ENCODE measurements at places on chromosomes 2 and 18.

- no peak for DNase-seq
These were observed 24.2 kb downstream of the PSMD14 start for GRCh38 chr2:161332371-161332967.

GRCh38 chr2:219099329-219099728 is 38.6 kb upstream of the IHH start:
- DNase-seq, result no peak

DNA sequence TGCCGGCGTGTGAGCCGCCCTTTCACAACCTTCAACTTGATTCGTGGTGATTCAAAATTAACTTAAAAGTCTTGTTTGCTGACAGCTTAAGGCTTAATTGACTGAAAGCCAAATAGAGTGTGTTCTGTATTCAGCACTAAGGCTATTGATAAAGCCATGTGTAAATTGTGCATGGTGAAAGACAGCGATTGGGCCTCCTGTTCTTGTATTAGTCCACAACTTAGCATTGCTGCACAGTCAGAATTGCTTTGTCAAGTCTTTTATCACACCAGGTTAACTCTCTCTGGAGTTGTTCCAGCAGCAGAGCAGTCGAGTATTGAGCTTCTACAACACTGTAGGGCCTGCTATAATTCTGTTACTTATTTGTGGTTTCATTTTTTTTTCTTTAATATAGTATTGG is 210.1 kb downstream of the WDR7 start:
- DNase-seq, result no peak

DNA sequence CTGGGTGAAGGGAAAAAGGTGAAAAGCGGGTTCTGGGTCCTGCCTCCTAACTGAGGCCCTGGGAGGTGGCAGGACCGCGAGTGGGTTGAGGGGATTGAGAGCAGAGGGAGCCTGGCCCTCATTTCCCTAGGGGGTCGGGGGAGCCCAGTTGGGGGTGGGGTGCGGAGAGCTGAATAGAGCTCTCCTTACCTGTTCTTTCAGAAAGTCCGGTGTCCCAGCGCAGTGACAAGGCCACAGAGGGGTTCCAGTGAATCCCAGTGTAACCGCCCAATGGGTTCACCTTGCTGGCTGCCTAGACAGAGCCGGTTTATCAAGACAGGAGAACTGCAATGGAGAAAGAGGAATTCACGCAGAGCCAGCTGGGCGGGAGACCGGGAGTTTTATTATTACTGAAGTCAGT is 22.4 kb downstream of the TMEM177 start:
- no peak for DNase-seq

DNA sequence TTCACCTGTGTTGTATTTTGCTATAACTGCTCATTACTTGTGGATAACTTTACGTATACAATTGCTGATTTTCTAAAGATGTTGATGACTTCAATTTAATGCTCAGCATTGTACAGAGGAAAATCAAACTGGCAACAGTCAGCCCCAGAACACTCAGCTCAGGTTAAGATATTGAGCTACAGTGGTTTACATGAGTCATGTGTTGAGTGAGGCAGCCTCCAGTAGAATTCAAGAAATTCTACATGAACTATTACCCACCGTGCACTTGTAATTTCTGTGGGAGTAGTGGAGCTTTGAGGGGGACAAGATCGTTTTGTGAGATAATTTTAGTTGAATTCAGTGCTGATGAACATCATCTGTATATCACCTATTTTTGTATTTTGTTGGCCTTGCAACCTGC is 292.3 kb downstream of the ALPK2 start:
- DNase-seq, result no peak

GRCh38 chr2:190333395-190333794 is 10.0 kb upstream of the INPP1 start:
- DNase-seq, result no peak

DNA sequence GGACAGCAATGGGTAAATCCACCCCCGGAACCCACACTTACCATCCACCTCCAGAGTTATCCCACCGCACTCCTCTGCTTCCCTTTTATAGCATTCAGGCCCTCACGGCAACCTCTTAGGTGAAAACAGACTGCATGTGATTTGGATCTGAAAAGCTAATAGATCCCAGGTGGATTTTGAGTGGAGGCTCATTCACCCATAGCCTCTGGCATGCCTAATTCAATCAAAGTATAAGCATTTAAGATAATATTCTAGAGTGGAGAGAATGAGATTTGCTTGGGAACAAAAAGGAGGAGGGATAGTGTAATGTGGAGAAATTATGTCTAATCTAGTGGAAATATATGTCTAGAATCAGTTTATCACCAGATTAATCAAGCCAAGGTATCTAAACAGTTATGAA is 17.1 kb downstream of the SLC14A1 start:
- DNase-seq, result no peak

- DNase-seq, result no peak
These were observed 69.4 kb upstream of the COPS8 start for GRCh38 chr2:237016121-237016915.

GRCh38 chr2:142724186-142724585 is 153.3 kb upstream of the KYNU start:
- DNase-seq, result no peak

DNA sequence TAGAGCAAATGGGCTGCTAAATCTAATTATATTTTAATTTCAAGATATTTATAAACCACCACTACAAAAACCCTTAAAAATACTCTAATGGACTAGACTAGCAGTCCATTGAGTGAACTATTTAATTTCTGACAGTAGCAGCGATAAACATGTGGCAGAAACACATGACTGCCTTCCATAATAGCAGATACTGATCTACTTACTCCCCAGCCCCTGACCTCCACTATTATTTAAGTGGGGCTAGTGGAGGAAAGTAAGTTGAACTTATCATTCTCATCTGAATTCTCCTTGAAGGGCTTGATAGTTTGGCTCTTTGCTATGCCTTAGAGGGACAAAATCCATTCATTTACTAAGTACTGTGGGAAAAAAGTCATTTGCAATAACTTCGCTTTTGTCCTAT is 90.8 kb downstream of the TTN start:
- DNase-seq, result no peak

- no peak for DNase-seq
These were observed 399.8 kb downstream of the SATB2 start for GRCh38 chr2:199057936-199058335.

GRCh38 chr2:88735853-88736252 is 44.4 kb downstream of the RPIA start:
- DNase-seq, result no peak

GRCh38 chr2:120775801-120776589 is 40.3 kb downstream of the GLI2 start:
- DNase-seq, result no peak

DNA sequence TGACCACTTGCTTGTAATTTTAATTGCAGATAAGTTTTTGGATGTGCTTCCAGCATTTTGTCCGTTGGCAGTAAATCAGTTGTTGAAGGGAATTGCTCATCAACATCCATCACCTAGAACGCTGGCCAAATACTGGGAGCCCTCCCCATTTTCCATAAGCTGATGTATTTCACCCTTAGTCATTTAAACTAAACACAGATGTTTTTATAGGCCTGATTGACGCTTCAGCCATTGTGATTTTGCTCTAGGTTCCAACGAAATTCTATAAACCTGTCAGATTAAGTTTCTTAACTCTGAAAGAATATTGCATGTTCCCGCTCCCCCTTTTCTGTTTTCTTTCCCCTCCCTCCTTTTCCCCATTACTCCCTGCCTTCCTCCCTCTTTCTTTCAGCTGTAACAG is 1.0 kb upstream of the RPRM start:
- DNase-seq, result no peak

DNA sequence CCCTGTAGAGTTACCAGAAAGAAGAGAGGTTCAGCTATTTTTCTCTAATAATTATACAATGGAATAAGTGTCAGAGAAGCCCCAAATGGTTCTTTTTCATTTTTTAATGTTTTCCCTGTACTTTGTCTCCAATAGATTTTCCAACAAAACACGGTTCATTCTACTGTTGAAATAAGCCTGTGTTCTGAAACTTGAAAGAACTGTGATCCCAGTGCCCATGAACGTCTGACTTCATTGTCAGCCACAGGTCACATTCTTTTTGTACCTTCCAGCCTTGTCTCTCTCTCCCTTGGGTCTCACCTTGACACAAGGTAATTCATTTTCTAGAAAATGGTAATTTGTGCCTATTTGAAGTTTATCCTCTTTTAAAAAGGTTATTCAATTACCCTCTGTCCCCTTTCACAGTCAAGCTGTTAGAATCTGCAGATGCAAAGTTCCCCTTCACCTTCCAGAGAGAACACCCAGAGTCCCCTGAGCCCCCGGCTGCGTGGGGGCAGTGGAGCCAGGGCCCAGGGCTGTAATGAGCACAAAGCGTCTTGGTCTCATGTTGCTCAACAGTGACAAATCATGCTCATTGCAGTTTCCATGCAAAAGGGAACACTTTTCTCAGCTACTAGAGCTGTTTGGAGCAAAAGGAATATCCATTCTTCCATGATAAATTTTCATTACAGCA is 115.2 kb downstream of the SPHKAP start:
- DNase-seq, result no peak

DNA sequence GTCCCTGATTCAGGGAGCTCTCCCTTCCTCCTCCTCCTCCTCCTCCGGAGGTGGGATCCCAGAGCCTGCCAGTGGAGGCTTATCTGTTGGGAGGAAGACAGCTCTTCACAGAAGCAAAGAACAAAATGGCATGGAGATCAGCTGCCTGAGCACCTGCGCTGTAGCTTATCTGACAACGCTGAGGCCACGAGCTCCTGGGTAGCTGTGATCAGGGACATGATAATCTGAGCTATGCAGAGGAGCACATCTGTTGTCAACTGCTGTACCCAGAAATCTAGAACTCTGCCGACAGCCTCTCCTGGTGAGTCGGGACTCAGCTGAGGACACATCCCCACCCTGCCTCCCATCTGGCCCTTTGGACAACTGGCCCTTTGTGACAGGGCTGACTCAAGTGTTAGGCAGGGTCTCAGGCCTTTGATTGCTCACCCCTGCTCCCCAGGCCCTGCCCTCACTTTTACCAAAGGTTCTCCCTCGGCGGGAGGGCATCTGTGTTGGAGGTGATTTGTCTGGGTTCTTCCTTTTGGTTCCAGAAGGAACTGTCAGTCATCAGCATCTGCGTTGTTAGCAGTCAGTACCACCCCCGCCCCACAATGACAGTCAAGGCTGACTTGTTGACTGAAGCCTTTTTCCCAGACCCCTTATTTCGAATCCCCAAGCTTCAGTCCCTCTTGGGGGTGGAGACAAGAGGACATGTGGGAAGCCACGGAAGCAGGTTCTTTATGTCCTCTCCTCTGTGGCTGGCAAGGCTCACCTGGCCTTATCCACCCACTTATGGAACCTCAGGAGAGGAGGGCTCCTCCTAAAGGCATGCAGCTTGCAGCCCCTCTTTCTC is 5.9 kb upstream of the CNNM3 start:
- no peak for DNase-seq

DNA sequence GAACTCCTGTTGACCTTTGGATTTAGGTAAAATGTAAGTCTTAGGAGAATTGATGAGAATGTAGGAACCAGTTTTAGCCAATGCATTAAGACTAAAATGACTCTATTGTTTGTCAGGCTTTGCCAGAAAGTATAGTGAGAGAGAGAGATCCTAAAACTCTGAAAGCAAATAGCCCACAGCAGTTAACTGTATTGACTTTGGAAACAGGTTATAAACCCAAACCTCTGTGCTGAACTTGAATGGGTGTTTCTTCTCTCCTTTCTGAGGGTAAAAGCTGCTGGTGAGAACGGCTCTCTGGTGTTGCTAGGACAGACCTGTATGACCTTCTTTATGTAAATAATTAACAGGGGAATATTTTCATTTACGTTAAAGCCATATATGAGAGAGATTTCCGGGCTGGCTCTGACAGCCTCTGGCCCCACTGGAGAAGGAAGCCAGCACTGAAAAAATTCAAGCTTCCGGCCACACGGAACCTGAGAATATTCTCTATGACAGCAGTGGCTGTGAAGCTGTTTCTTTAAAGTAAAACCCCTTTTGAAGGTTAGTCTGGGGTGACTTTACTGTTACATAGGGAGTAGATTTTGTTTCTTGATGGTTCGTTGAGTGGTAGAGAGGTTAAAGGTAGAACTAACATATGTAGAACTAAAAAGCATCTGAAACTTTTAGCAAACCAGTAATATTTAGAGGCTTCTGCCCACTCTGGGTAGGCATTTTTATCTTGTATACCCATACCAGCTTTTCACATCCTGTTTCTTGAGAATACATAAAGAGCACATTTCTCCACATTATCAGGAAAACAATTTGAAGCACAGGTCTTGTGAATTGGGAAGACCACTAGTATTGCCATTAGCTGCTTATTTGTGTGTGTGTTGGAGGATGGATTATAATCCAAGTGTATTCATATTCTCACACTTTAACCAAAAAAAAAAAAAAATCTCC is 123.8 kb downstream of the SPTBN1 start:
- DNase-seq, result no peak

GRCh38 chr2:178506524-178506923 is 26.3 kb downstream of the PLEKHA3 start:
- DNase-seq, result no peak

DNA sequence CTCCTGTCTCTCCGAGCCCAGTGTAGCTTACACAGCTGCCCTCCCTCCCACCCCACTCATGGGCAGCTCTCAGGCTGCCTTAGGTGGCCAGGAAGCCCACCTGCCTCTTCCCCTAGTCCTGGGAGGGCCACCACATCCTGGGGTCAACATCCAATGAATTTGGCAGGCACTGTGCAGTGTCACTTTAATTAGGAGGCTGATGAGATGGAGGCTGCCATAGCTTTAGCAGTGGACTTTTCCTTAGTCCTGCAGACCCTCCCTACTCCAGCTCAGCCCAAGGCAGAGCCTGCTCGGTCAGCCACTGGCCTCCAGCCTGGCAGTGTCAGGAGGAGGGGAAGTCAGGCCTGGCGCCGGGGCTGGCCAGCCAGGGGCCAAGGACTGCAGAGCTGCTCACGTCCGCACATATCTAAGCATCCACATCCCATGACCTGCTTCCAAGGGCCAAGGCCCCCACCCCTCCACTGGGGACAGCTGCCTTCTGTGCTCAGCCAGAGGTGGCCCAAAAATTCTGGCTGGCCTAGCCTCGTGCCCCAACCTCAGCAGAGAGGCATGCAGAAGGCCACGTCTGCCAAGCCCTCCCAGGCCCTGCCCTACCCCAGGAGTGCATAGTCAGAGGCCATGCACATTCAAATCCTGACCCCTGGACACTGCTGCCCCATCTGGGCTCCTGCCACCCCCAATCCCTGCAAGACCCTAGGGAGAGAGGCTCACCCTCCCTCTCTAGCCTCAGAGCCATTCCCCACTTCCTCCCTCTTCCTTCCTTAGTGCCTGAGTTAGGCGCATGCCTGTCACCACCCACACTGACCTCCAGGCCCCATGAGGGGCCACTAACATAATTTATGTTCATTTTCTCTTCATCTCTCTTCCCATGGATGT is 33.1 kb downstream of the ADRA2B start:
- DNase-seq, result no peak
